ENCODE measurements at places on chromosomes 16 and 17.

DNA sequence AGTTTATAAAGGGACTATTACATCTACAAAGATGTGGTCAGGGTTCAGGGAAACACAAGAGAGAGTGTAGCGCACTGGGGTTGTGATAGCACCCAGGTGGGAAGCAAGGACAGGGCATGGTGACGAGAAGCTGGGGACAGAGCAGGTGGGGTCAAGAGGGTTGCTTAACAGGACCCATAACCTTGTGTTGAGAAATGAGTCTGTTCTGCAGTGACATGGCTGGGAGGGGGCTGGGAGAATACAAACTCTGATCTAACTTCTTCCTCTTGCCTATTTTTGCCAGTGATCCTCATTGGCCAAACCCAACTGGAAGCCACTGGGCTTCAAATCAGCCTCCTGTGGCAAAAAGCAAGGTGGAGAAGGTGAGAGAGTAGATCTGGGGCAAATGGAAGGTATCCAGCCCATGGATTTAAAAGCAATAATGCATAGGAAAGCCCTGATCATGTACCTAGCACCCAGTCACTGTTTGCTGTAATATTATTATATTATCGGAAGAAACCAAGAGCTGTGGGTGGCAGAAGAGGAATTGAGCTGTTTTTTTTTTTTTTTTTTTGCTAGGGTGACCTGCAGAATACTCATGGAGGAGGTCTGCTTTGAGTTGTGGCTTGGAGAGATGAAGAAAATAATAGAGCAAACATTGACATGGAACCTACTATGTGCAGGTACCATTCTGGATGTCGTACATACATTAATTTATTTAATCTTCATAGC lies 76.9 kb upstream of the ZFHX3 start:
- no peak for DNase-seq

DNA sequence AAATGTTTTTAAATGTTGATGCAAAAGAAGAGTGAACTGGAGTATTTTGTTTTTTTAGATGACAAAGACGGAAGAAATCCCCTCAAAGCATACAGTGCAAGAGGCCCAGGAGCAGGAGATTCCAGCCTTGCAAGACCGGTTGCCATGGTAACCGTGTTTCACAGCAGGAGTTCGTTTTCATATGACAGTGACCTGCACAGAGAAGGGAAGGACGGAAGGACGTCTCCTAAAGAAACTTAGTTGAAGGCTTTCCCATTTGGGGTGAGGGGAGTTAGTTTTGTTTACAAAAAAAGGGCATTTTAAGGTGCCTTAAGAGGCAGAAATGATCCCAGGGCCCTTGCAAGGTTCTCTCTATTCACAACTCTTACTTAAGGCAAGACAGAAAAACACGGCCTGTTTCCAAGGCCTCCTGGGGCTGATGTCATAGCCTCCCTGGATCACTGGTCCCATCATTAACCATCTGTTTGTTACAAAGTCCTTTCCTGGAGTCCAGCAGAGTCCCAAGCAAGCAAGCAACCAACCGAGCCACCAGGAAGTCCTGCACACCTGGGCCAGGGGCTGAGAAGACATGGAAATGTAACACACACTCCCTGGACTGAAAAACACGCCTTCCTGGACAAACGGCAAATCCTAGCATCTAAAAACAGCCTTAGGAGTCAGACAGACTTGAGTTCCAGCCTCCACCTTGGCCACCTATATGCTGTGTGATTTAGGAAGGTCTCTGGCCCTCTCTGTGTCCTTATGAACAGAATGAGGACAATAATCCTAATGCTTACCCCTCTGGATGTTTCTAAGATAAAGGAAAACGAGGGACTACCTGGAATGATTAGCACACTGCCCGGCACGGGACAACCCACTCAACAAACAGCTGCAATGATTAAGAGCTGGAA lies 30.3 kb upstream of the RPH3AL start:
- DNase-seq = no peak

DNA sequence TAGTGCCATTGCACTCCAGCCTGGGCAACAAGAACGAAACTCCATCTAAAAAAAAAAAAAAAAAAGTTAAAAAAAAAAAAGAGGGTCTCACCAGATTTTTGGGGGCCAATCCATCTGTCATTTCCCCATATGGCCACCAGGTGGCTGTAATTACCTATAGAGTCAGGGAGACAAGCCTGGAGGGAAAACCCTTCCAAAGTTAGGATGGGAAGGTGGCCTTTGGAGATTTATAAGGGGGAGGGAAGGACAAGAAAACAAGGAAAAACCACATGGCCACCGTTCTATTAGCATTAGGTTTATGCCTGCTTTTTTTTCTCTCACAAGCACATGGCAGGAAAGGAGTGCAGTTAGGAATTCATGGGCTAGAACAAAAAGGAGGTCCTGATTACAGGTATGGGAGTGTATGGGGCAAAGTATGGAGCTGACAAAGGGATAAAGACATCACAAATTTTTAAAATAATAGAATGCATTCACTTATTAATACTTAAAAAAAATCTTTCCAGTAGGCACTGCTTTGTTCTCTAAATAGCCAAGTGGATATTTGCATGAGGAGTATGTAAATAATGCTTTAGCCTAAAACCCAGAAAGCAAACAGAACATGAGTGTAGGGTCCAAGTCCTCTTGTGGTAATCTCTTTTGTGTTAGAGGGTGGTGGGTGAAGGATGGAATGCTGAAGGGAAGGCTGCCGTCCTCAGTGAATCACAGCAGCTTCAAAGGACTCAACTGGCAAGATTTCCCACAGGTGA lies 5.1 kb downstream of the CYB5D1 start:
- no peak for DNase-seq

GRCh38 chr17:49445591-49445990 lies 30.9 kb upstream of the PHB1 start:
- no peak for DNase-seq

- DNase-seq = no peak
Observed at GRCh38 chr17:16298140-16298662, 55.1 kb downstream of the CENPV start.

DNA sequence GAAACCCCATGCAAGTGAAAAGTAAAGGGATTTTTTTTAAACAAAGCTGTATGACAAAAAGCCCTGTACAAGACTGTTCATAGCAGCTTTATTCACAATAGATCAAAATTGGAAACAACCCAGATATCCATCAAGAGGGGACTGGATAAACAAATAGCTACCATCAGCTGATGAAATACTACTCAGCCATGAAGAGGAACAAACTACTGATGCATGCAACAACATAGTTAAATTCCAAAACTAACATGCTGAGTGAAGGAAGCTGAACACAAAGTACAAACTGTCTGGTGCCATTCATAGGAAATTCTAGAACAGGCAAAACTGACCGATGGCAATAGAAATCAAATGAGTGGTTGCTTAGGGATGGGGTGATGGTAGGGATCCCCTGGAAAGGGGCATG lies 15.1 kb downstream of the FOXJ1 start:
- DNase-seq = no peak

DNA sequence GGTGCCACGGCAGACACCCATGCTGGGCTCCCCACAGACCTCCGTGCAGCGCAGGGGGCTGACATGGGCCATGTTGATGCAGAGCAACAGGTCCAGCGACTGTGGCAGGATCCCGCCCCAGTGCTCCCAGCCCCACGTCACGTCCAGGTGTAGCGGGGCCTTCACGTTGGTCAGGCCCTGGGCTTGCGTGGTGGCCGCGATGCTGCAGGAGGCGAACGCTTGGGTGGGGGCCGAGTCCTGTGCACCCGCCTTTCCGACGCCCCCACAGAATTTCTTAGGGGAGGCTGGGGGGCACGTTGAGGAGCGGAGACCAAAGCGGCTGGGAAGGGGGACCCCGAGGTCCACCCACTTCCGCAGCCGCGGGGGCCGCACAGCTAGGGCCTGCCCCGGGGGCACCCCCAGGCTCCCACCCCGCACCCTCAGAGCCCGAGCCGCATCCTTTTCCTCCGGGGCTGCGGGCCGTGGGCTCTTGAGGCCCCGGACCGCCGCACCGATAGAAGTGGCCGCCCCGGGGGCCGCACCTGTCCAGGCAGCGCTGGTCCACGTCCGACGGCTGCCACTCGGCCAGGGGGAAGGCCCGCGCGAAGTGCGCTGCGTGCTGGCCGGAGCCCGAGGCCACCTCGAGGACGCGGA lies 416 bp downstream of the METTL26 start:
- DNase-seq = no peak

DNA sequence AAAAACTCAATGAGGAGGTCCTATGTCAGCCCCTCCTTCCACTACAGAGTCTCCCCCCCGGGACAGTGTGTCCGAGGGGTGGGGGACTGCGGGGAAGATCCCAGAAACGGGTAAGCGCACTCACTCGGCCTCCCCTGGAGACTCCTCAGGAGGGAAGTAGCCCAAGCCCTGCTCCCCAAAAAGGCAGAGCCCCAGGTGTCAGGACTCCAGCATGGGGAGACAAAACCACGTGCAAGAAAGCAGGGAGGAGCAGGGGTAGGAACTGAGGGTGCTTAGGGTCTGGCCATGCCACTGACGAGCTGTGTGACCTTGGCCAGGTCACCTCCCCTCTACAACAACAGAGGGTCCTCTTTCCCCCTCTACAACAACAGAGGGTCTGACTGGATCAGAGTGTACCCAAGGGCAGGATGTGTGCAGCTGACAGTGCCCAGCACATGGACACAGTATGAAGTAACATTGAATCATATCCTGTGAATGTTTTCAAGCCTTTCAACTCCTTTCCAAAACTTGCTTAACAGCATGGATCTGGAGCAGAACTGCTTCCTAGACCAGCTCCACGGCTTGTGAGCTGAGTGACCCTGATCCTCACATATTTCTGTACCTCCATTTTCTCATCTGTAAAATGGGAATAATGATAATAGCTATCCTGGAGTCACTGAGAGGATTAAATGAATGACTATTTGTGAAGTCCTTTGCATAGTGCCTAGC lies 2.1 kb upstream of the NAGS start:
- DNase-seq = no peak

DNA sequence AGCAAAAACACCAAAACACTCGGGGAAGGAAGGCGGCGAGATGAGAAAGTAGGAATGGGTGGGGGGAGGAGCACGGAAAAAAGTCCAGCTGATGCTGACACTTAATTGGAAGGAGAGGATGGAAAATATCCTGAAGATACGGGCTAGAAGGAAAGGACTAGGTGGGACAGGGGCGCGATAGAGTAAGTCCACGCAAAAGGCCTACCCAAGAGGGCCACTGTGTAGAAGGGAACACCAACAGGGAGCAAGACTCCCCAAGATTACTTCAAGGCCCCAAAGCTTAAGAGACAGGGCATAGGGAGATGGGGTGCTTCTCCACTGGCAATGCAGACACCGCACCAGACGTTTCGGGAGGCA lies 736 bp downstream of the APPBP2 start:
- no peak for DNase-seq

- no peak for DNase-seq
Observed at GRCh38 chr17:68489919-68490318, 22.3 kb upstream of the PRKAR1A start.

- DNase-seq = no peak
Observed at GRCh38 chr17:73342541-73343167, 30.9 kb upstream of the CDC42EP4 start.

DNA sequence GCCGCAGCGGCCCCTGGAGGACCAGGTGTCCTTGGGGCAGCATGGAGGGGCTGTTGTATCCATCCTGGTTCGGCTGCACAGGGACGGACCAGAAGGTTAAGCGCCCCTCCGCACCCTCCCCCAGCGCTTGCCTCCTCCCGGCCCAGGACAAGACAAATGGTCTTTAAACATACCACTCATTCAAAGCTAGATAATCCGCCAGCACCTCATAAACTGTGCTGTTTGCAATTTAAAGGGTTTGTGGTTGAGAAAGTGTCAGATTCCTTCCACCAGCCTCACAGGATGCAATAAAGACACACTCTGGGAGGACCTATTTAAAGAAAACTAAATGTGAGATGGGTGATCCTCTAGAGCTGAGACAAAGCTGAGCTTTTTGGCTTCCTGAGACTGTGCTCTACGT lies 426.2 kb upstream of the EEF2KMT start:
- no peak for DNase-seq

GRCh38 chr17:41284546-41284945 lies 9.0 kb downstream of the KRTAP9-7 start:
- no peak for DNase-seq
